Breast epithelium (tissue), 4 donors: ENCODE measurements at places on chromosomes 11 and 22. TPM values are rescaled to one million over a fixed set of nuclear protein-coding genes. Genes with fewer than 3 reads are reported as not detected.

DNA sequence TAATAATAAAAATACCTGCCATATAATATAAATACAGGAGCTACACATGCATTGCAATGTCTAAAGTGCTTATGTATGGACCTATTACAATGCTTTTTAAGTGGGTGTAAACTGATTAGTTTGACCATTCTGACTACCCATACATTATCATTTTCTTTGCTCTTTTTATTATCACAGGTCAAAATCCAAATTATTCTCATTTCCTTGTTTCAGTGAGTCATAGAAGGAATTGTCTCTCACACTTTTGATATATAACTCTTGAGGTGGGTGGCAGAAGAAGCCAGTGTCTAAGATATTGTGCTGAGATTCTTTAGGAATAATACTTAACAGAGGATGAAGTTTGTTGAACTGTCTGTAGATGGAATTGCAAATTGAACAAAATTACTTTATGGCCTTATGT is 35.6 kb downstream of the GAS2 start:
- H3K36me3 ChIP-seq, result no peaks in the 10 kb centered on the region
- DNase-seq, result no peak
- H3K27ac ChIP-seq, result no peak overlapping the region
- H3K27me3 ChIP-seq, result no peaks in the 10 kb centered on the region
- no peaks in the 10 kb centered on the region for H3K4me1 ChIP-seq

Gene GSTT2B
- 4.3 TPM for total RNA-seq

DNA sequence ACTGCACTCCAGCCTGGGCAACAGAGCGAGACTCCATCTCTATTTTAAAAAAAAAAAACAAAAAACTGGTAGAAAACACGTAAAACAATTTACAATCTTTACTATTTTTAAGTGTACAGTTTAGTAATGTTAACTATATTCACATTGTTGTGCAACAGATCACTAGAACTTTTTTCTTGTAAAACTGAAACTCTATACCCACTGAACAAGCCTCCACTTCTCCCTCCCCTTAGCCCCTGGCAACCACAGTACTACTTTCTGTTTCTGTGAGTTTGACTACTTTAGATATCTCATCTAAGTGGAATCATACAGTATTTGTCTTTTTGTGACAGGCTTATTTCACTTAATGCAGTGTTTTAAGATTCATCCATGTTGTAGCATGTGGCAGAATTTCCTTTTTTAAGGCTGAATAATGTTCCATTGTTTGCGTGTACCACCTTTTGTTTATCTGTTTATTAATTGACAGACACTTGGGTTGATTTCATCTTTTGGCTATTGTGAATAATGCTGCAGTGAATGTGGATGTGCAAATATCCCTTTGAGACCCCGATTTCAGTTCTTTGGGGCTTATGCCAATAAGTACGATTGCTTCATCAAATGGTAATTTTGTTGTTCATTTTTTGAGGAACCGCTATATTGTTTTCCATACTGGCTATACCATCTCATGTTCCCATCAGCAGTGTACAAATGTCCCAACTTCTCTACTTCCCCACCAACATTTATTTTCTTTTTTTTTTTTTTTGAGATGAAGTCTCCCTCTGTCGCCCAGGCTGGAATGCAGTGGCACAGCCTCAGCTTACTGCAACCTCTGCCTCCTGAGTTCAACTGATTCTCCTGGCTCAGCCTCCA is 11.0 kb downstream of the DDB2 start:
- no peak for DNase-seq
- H3K27me3 ChIP-seq, result no peaks in the 10 kb centered on the region
- H3K4me3 ChIP-seq, result no peak overlapping the region
- no peaks in the 10 kb centered on the region for H3K4me1 ChIP-seq
- no peak overlapping the region for H3K27ac ChIP-seq
- peaks cover 4% of the 10 kb centered on the region for H3K36me3 ChIP-seq

- no peak for DNase-seq
- H3K4me1 ChIP-seq, result no peaks in the 10 kb centered on the region
- H3K27me3 ChIP-seq, result no peaks in the 10 kb centered on the region
- peak overlapping the region; percentile 89 for H3K27ac ChIP-seq
- H3K4me3 ChIP-seq, result no peak overlapping the region
Measured at GRCh38 chr11:94770563-94771120, 2.5 kb downstream of the AMOTL1 start.

GRCh38 chr11:130483124-130483523 is 34.7 kb downstream of the ADAMTS15 start:
- no peak overlapping the region for H3K4me3 ChIP-seq
- peaks cover 3% of the 10 kb centered on the region for H3K4me1 ChIP-seq
- H3K36me3 ChIP-seq, result no peaks in the 10 kb centered on the region
- DNase-seq, result no peak
- H3K27ac ChIP-seq, result no peak overlapping the region
- H3K27me3 ChIP-seq, result no peaks in the 10 kb centered on the region

GRCh38 chr22:38033522-38034277 is 23.5 kb upstream of the PICK1 start:
- H3K4me3 ChIP-seq, result no peak overlapping the region
- no peaks in the 10 kb centered on the region for H3K36me3 ChIP-seq
- H3K27ac ChIP-seq, result peak overlapping the region; percentile 96
- peaks cover 34% of the 10 kb centered on the region for H3K4me1 ChIP-seq
- no peaks in the 10 kb centered on the region for H3K27me3 ChIP-seq

DNA sequence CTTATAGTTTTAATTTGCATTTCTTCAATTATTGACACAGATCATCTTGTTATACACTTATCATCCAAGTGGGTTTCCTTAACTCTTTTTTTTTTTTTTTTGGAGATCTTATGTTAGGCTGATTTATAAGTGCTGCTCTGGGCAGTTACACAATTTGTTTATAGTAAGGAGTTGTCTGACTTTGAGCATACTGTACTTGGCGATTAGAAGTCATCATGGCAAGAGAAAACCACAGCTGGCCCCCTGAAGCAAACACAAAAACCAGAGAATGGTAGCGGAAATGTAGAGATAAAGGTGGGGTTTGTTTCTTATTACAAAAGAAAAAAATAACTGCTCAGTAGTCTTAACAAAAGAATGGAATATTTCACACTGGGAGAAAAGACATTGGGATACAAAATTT is 292.6 kb downstream of the SWAP70 start:
- H3K27ac ChIP-seq, result no peak overlapping the region
- no peaks in the 10 kb centered on the region for H3K36me3 ChIP-seq
- no peaks in the 10 kb centered on the region for H3K4me1 ChIP-seq
- no peak overlapping the region for H3K4me3 ChIP-seq

GRCh38 chr22:24181996-24182899 is 961 bp downstream of the SUSD2 start:
- peaks cover 9% of the 10 kb centered on the region for H3K4me1 ChIP-seq
- no peak overlapping the region for H3K4me3 ChIP-seq
- H3K27ac ChIP-seq, result peak overlapping the region; percentile 70
- no peaks in the 10 kb centered on the region for H3K27me3 ChIP-seq
- no peak for DNase-seq
- H3K36me3 ChIP-seq, result no peaks in the 10 kb centered on the region

Gene FERMT3
- total RNA-seq, result 42.2 TPM

DNA sequence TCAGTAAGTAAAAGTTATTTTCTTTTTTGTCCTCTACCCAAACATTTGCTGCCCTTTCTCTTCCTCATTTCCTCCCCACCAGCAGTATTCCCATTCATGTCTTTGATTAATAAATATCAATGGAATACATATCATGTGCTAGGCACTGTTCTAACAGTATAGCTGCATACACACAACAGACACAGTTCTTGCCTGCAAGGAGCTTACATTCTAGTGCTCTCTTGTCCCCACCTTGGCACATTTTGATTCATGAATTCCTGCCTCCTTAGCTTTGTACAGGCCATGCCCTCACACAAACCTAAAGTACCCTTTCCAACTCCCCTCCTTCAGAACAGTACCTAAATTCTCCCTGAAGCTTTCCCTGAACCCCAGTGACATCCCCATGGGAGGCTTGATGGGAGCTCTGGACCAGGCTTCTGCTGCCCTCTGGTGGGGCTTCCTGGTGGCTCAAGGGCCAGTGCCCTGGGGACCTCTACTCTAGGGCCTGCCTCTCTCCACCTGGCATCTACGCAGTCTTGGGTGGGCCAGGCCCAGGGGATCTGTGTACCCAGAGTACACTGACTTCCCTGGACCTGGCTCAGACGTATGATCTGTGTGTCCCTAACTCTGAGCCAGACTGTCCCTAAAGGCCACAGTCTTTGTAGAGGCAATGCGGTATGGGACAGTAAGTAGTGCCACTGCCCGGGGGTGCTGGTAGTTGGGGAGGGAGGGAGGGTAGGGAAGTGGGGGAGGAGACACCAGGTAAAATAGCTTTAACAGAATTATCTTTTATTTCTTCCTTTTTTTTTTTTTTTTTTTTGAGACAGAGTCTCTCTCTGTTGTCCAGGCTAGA is 14.1 kb downstream of the RPS13 start:
- H3K4me1 ChIP-seq, result no peaks in the 10 kb centered on the region
- no peaks in the 10 kb centered on the region for H3K27me3 ChIP-seq
- DNase-seq, result no peak
- no peaks in the 10 kb centered on the region for H3K36me3 ChIP-seq

GRCh38 chr11:116855413-116855812 is 18.0 kb upstream of the APOA1 start:
- H3K27me3 ChIP-seq, result no peaks in the 10 kb centered on the region
- no peaks in the 10 kb centered on the region for H3K4me1 ChIP-seq

Gene TRIM49
- not detected for total RNA-seq

Gene CDHR5
- total RNA-seq, result not detected
